ENCODE measurements at places on chromosomes 13 and 19.

- no peak for DNase-seq
Measured at GRCh38 chr13:112776354-112776753, 86.5 kb downstream of the ATP11A start.

DNA sequence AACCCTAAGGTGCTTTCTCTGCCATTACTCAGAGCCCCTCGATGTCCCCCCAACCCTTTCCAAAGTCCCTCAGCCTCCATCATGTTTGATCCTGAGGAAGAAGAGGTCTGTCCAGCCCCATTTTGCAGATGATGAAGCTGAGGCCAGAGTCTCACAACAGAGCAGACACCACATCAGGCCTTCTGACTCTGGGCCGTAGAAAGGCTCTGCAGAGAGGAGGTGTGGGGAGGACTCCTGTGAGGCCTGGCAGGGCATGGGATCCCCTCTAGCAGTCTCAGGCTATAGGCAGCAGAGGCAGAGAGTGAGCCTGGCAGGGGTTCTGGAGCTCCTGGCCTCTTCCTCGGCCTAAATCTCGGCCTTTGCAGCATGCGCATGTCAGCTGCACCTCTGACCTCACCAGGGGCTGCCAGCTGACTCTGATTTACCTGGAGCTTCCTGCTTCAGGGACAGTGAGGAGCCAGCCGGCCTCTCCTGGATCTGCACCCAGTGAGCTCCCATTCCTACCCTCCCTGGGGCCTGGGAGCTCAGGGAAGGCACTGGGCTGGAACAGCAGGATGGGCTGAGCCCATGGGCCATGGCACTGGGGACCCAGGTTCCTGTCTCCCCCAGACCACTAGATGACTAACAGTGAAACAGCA is 41.7 kb upstream of the VSTM2B start:
- DNase-seq = no peak

DNA sequence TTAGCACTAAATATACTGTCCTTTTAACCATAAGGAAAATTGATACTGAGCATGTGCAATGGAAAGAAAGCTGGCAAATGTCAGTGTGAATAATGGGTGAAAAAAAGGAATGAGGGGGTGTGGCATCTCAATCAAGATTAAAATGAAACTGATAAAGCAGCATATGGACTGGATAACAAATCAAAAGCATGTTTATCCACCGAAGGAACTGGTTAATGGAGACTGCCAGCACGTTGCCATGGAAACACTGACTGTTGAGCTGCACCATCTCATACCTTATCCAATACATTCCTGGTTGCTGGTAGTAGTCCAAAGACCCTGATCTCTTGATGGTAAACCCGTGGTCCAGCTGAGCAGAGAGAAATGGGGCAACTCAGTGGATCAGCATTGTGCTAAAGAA is 311.4 kb upstream of the MAB21L1 start:
- DNase-seq = no peak

DNA sequence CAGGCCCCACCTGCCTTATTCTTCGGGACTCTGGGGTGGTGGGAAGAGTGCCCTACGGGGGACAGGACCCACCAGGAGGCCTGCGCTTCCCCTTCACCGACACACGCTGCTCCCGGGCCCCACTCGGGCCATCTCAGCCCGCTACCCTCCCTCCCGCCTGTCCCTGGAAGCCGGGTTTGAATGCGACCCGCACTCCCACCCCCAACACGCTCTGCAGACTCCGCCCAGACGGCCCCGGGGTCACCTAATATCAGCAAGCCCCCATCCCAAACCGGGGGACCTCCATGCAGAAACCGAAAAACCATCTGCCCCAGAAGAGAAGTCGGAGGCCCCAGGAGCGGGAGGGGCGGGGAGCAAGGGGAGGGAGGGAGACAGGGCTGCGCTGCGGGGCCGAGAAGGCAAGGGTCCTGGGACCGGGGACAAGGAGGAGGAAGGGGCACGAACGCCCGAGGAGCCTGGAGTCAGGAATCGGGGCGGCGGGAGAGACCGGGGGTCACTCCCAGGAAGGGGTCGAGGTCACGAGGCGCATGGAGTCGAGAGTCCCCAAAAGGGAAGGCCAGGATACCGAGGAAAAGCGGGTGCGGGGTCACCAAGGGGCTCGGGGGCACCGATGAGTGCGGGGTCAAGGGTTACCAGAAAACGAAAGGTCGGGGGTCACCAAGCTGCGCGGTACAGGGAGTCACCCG is 766 bp downstream of the SBNO2 start:
- DNase-seq = no peak

GRCh38 chr19:39342647-39343305 is 555 bp downstream of the SAMD4B start:
- no peak for DNase-seq

- DNase-seq = no peak
Measured at GRCh38 chr19:31674503-31675192, 325.4 kb upstream of the TSHZ3 start.

- DNase-seq = no peak
Measured at GRCh38 chr13:72634859-72635258, 92.6 kb downstream of the MZT1 start.

DNA sequence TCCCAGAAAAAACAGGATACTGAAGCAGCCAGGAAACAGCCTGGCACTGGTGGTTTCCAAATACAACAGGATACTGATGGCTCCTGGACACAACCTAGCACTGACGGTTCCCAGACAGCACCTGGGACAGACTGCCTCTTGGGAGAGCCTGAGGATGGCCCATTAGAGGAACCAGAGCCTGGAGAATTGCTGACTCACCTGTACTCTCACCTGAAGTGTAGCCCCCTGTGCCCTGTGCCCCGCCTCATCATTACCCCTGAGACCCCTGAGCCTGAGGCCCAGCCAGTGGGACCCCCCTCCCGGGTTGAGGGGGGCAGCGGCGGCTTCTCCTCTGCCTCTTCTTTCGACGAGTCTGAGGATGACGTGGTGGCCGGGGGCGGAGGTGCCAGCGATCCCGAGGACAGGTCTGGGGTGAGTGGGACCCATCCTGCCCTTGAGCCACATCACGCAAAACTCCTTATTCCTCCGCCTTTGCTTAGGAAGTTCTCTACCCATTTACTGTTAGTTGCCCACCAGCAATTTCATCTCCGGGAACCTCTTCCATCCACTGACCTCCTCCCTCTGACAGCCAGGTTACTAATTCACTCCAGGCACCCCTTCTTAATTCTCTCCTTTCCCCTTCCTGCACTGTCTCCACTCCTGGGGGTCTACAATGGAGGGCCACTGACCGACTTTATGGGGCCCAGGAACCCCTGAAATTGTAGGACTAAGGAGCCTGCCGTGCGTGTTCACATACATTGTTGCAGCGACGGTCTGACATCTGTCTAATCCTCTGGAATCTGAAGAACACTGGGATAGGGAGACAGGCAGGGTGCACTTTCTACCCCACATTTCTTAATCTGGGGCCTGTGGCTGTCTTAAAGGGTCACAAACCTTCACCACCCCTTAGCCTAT is 1.2 kb downstream of the ITPKC start:
- DNase-seq = no peak

- no peak for DNase-seq
Measured at GRCh38 chr13:59671881-59672280, 491.8 kb downstream of the DIAPH3 start.

GRCh38 chr19:32581705-32582179 is 752 bp downstream of the PDCD5 start:
- DNase-seq = no peak

- DNase-seq = no peak
Measured at GRCh38 chr13:50357136-50357535, 341.9 kb downstream of the KCNRG start.

DNA sequence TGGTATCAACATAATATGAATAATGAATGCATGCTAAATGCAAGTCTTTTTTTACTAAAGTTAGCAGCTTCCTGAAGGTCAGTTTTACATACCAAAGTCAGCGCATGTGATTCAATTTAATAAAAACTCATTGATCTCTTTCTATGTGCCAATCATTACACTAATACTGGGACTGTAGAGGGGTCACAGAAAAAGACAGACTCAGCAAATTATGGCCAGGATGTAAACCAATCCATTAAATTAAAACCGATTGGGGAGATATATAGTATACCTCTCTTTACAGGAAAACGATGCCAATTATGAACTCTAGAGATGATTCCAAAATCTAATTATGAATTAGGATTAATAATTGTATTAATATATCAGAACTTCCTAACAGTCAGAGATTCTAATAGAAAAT is 624.4 kb upstream of the PCDH20 start:
- DNase-seq = no peak

DNA sequence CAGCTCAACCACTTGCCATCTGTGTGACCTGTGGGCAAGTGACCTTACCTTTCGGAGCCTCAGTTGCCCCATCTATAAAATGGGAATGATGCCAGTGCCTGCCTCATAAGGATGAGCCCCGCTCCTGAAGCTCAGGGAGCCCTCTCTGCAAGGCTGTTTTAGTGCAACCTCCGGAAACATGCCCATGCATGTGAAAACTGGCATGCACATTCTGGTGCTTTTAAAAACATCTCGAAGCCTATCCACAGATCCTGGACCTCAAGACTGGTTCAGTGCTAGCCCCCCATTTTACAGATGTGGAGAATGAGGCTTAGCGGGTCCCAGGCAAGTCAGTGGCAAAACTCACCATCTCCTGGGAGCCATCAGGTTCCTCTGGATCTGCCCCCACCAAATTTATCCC is 5.6 kb downstream of the CADM4 start:
- no peak for DNase-seq

- DNase-seq = no peak
Measured at GRCh38 chr13:34939771-34940170, 2.3 kb upstream of the NBEA start.

DNA sequence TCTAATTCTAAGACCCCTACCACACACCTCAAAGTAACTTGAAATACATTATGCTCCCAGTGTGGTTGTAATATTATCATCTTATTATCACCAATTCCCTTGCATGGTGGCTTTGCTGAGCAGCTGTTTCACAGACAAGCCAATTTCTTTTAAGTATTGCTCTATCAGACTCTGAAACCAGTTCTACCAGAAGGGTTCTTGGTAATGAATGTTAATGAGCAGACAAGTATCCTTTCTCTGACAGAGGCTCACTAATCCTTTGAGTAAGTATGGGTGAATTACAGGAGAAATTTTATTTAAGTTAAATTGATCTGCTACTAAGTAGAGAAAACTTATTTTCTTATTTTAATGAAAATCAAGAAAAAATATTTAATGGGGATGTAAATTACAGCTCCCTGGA is 326.0 kb downstream of the GPC6 start:
- no peak for DNase-seq

- no peak for DNase-seq
Measured at GRCh38 chr19:45528744-45529419, 21.6 kb downstream of the VASP start.

GRCh38 chr19:40923934-40924391 is 41.9 kb upstream of the CYP2A7 start:
- DNase-seq = no peak

DNA sequence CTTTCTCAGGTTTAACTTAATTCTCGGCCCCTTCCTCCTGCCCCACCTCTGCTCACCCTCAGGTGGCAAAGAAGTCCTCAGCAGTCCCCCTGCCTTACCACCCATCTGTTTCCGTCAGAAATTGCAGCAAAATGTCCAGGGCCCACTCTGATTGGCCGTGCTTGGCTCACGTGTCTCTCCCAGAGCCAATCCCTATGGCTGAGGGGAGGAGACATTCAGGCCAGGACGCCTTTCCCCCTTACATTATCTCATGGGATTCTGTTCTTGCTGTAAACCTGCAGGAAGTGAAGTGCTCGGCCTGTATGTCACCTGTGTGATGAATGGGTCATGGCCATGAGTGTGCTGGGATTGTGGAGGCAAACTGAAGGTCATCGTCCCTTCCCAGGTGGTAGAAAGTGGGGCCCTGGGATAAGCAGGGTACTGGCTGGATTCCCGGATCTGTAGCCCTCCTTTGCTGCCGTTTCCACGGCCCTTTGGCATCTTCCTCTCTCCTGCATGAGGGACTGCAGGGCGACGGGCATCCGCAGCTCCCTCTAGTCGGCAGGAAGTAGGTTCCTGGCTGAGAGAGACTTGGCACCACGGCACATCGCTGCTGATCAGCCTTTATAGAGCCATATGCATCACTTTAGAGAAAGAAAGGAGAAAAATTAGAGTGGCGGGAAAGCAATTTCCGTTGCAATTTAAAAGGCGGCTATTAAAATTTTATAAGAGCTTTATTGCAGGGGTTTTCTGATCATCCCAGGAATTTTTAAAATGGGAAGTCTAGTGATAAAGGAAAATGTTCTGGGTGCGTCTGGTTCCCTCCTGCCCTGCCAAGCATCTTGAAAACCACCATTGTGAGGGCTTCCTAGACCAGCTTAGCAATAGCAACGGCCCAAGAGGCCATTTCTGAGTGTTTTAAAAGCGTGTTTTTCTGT is 118.2 kb downstream of the SIPA1L3 start:
- no peak for DNase-seq

DNA sequence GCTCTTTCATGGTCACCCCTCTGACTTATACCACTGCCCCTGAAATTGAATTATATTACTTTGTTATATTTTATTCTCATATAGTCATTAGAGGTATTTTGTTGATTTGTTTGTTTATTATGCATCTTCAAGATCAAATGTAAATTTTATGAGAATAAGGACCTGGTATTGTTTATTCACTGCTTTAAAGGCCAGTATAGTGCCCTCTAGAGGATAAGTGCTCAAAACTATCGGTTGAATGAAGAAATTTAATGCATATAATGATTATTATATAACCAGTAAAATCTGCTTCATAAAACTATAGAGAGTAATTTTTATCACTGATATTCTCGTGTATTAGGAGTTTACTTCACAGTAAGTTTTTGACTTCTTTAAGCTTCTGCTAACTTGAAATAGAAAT is 1401.9 kb downstream of the SLITRK1 start:
- no peak for DNase-seq

GRCh38 chr13:85717921-85718320 is 81.3 kb downstream of the SLITRK6 start:
- DNase-seq = no peak

DNA sequence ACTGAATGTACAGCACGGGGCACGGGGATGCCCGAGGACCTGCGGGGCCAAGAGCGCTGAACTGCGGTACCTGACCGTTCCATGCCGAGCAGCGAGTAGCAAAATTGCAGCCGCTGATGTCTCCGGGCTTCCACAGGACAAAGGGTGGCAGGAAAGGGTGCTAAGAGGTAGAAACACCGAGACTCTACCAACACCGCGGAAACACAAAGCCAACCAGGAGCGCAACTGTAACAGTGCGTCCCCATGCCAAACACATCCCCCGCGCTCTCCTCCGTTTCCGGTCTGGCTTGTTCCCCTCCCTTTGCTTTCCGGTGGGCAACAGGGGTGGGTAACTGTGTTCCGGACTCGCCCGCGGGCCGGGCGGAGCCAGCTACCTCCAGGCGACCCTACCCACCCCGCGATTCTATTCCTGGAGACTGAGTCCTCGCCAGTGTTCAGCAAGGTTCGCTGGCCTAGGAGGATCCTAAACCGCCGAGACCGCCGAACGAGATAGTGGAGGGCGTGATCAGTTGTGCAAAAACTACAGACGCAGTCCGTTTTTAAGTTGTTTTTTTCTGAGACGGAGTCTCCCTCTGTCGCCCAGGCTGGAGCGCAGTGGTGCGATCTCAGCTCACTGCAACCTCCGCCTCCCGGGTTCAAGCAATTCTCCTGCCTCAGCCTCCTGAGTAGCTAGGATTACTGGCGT is 34.9 kb upstream of the NEK3 start:
- peak; percentile 59 for DNase-seq

GRCh38 chr19:53192771-53193534 is at the start of gene ZNF665:
Gene ZNF665 (minus strand): TSS chr19:53193358. CDS start chr19:53182898, 10,460 bp downstream.
- DNase-seq = peak; percentile 70

GRCh38 chr19:1516395-1516753 is 3.6 kb upstream of the ADAMTSL5 start:
- no peak for DNase-seq

GRCh38 chr13:114124921-114125320 is 7.5 kb downstream of the RASA3 start:
- peak; percentile 49 for DNase-seq

All from T-helper 1 cell (primary cell).